ENCODE measurements at places on chromosomes 4 and X.
A peak's percentile ranks its signal among the peaks of the same experiment; 100 is the strongest.

GRCh38 chr4:7844594-7844991, 95.1 kb downstream of the AFAP1 start:
- DNase-seq: no peak

- no peak for DNase-seq
Measured at GRCh38 chr4:39484582-39485272, 25.9 kb downstream of the LIAS start.

GRCh38 chr4:25608644-25609043, 47.0 kb upstream of the SLC34A2 start:
- no peak for DNase-seq

DNA sequence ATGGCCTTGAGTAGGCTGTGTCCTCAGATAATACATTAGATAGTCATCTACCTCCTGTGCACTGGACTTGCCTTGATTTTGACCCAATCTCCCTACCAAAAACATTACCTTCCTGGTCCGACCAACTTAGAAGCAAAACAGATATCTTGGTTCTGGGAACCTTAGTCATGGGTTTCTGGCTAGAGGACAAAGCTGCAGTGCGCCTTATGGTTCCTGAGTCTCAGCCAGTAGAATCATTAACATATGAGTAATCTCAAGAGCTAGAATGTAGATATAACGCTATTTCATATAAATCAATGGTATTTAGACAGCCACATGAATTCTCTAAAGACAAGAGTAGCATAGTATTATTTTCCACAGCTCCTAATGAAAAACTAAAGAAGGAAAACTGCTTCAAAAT, 83.1 kb downstream of the GRIA3 start:
- DNase-seq: no peak

- DNase-seq: no peak
Measured at GRCh38 chr4:57187246-57187645, 77.1 kb upstream of the IGFBP7 start.

GRCh38 chrX:133670383-133670782, 255.1 kb upstream of the GPC4 start:
- DNase-seq: peak; percentile 12

- no peak for DNase-seq
Measured at GRCh38 chrX:153627675-153628111, 19.3 kb upstream of the DUSP9 start.

DNA sequence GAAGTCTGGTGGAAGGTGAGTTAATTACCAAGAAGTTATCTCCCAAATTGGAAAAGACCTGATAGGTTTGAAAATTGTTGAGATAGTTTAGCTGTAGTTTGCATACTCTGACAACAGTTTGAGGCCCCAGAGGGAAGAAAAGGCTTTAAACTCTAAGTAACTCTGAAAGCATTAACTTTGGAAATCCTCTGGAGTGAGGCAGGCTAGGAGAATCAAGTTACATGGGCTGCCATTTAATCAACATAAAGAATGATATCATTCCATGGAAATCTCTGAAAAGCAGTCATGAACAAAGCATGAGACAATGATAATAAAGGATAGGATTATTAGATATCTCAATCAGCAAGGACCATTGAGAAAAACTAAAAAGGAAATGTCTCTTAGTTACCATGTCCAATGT, 647.1 kb downstream of the ANKRD50 start:
- DNase-seq: no peak

DNA sequence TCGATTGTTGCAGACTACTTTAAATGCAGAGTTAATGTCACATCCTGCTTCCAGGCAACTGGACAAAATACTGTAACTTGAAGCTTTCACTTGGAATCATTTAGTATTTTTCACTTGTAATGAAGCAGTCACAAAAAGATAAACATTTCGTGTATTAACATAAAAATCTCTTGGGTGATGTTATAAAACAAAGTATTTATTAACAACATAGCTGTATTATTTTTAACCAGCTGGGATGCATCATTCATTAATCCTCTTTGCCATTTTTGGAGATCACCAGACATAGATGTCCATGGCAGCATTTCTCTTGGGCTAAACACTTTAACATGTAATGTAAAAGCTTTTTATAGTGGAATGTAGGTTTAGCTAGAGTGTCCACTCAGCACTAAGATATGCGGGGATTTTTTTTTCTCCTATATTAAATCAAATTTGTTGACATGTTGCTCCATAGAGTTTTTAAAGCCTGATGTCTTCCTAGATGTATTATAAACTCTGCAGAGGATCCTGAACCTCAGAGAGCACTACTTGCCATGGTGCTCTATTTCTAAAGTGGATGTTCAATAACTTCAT, 193.7 kb upstream of the SPANXN4 start:
- DNase-seq: no peak

DNA sequence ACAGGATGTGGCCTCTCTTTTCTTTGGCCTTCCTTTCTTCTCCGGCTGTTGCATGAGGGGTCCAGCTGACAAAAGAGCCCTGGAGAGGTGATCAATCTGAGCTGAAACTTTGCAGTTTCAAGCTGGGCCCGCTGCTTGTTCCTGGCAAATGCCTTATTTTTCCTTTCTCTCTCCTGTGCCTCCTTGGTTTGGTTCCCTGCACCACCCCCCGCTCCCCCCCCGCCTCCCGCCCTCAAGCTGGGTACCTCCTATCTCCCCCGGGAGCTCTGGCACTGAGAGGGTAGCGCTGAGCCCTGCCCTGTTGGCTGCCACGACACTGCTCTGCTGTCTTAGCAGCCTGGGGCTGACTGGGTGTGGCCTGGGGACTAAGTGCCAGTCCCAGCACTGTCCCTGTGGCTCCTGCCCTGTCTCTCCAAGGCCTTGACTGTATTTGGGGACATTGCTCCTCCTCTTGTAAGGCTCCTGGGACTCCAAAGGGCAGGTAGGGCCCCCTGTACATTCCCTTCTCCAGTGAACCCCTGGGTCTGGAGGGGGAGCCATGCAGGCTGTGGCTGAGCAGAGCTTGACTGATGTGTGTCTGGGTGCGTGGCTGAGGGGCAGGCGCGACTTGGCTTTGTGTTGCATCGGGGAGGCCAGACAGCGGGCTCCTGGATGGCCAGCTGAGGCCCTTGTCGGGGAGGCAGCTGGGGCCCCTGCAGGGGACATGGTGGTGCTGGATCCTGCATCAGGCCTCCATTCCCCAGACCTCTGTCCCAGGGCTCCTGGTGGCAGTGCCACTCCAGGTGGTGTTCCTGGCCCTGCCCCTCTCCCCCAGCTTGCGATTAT, 1.1 kb downstream of the PLXNA3 start:
- peak; percentile 13 for DNase-seq

DNA sequence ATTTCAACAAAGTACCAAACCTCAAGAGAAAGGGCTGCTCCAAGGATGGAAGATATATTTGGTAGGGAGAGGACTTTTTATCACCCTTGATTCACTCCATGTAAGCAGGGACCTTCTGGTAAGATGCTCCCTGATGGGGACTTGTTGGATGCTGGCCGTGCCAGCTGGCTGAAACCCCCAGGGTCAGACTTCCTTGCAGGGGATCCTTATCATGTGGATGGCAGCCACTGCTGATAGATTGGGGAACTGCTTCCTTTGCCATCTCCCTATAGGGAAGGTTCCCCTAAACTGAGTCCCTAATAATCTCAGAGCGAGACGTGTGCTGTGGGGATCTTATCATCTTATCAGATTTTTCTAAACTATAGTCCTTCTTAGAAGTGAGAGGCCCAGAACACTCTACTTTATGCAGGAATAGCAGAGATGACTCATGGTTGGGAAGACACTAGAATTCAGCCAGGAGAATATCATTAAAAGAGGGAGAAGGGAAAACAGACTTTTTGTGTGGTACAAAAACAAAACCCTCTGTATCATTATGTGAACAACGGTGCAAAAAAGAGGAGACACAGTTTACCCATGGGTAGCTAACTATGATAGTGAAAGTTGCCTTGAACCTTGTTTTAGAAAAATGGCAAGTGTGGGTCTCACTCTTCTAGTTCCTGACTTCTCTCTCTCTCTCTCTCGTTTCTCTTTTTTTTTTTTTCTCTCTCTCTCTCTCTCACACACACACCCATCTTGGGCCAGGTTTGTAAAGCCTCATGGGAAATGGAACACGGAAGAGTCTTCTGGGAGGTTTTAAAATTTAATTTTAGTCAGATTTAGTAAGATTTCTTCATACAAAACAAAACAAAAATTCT, 16.1 kb downstream of the RHOH start:
- no peak for DNase-seq

DNA sequence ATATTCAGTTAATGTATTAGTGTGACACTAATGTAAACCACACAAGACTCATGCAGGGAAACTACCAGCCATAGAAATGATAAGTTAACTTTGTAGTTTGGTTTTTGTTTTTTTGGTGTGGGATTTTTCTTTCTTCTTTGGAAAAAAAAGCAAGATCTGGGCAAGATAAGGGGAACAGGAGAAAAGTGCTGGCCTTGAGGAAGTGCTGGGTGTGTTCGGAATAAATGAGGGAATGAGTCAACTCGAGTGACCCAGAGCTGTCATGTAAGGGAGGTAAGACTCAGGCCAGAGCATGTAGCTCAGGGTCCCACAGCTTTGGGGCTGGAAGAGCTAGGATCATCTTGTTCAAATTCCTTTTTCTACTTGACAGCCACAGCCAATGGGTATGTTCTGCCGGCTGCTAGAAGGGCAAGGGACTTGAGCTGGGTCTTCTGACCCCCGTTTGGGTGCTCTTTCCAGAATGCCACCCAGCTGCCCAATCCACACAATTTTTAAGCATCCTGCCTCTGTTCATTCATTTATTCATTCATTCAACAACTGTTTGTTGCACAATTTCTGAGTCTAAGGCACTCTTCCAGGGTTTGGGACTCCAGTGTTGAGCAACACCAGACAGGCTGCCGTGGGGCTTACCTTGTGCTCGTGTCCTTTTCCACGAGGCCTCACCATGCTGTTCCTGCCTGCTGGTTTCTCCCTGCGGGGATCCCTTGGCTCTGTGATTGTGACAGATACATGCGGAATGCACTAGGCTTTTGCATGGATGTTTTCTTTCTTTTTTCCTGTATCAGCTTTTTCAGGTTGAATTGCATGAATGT, 54.5 kb downstream of the CLDN34 start:
- no peak for DNase-seq

DNA sequence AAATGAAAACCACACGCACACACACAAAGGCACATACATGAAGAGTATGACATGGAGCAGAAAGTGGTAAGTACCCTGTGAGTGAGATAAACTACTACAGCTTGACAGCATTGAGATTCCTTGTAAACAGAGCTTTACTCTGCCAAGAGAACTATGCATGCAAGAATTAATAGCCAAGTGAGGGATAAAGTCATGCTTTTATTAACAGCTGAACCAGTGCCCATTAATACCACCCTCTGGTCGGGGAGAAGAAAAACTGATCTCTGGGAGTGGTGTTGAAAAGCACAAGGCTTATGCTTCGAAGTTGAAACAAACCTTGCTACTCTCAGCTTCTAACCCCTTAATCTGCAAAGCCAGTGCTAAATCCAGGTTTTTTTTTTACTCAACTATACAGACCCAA, 95.9 kb upstream of the C1QTNF7 start:
- no peak for DNase-seq

GRCh38 chr4:94897023-94897422, 139.3 kb downstream of the BMPR1B start:
- no peak for DNase-seq

- peak; percentile 4 for DNase-seq
Measured at GRCh38 chr4:159017323-159018026, 85.4 kb upstream of the RAPGEF2 start.

DNA sequence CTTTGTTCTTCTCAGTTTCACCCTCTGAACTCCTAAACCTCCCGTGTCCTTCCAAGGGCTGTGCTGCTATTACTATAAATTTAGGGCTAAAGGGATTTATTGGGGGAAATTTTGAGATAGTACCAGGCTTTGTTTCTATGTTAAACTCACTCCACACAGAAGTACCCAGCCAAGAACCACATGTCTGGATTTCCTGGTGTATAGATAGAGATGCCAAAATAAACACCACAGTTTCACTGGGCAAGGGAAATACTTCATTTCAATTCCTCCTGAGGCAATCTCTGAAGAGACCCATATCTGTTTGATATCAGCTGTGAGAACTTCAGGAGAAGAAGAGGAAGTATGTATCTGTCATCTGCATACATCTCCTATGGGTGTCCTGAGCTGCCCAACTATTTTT, 21.7 kb upstream of the CLNK start:
- DNase-seq: no peak

- peak; percentile 4 for DNase-seq
Measured at GRCh38 chrX:24204958-24205357, 55.4 kb downstream of the ZFX start.

- DNase-seq: peak; percentile 38
Measured at GRCh38 chr4:146061610-146062334, 113.7 kb upstream of the LSM6 start.

DNA sequence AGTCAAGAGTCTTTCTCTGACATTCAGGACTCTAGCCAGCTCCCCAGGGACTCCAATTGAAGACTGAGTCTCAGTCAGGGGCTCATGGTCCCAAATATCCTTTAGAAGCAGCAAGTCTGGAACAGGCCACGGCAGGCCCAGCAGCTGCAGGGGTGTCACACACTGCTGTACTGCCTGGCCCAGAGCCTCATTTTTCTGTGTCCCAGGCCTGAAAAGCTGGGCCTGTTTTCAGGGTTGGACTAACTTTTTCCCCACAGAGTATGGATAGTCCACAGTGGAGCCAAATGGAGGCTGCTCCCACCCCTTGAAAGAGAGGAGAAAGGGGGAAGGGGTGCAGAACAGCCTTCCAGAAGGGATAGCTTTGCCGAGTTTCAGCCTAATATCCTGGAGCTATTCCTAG, 146.8 kb upstream of the NALF2 start:
- no peak for DNase-seq

DNA sequence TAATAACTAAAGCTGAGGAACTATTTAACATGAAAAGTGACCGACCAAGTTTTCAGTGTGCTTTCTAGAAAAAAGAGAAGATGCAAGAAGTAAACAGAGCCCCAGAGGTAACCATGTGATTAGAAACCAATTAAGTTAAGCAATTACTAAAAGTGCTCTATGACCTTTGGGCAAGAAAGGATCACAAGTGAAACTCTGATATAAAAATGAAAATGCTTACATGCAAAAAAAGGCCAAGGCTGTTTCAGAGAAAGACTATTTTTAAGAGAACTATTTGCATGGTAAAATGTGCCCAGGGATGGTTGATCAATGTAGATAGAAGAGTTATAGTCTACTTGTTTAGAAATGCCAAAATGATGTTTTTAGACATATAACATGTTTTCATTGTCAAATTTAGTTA, 22.0 kb downstream of the KLHL15 start:
- no peak for DNase-seq

DNA sequence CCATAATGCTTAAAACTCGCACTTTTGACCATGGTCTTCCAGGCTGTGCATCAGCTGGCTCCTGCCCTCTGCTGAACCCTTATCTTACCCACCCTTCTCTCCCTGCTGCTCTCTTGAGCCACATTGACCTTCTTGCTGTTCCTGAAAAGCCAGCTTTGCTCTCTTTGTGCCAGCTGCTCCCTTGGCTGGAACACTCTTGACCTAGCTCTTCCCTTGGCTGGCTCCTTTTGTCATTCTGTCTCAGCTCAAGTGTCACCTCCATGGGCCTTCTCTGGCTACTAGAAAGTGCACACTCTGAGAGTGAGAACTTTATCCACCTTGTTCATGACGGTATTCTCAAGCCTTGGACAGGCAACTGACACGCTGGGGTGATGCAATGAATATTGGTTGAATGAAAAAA, 112.1 kb downstream of the MGST2 start:
- no peak for DNase-seq

Data from OCI-LY7 (cell line).